Omental fat pad (tissue), 4 donors: ENCODE measurements at places on chromosomes 11 and 22. TPM values are rescaled to one million over a fixed set of nuclear protein-coding genes. Genes with fewer than 3 reads are reported as not detected.

DNA sequence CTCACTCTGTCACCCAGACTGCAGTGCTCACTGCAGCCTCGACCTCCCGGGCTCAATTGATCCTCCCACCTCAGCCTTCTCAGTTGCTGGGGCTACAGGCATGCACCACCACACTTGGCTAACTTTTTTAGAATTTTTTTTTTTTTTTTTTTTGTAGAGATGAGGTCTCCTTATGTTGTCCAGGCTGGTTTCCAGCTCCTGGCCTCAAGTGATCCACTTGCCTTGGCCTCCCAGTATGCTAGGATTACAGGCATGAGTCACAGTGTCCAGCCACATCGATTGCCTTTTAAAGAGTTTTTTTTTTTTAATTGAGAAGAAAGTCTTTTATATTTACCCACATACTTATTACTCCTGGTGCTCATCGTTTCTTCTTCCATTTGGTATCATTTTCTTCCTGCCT is 30.0 kb downstream of the PARVG start:
- DNase-seq = no peak

DNA sequence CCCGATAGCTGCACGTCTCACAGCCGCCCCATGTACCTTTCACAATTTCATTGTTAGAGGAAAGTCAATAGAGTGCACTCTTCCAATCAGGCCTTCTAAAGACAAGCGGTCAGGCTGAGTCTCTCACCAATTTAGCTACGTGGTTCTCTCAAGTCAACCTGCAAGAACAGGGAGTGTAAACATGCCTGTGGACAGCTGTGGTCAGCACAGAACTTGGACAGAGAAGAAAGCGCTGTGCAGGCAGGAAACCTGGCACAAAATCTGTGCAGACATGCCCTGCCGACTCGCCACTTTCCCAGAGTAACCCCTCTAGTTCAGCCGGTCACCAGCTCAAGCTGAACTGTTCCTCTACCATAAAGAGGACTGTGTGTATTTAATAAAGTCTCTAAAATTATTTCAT is 39.5 kb downstream of the CHKA start:
- DNase-seq = no peak

DNA sequence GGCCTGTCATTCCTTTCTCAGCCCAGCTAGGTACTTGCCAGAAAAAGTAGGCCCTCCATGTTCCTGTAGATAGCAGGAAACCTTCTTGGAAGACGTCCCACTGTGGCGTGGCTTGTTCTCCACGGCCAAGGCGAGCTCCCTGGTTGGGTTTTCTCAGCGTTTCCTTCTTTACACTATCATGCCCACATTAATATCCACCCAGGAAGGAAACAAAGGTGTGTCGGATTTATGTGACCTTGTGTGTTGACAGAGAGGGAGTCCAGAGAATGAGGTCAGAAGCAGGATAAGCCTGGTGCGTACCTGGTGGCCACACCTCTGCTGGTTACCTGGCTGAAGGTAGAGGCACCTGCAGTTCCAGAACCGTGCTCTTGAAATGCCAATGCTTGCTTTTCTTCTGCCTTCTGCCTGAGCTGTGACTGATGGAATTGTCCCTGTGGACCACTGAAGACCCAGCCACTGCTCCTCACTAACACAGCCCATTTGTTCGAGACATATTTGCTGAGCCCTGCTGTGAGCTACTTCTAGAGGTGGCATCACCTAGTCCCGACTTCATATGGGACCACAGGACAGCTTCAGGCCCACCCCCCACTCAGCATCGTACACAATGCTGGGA is 7.9 kb downstream of the ASPHD2 start:
- DNase-seq = no peak

DNA sequence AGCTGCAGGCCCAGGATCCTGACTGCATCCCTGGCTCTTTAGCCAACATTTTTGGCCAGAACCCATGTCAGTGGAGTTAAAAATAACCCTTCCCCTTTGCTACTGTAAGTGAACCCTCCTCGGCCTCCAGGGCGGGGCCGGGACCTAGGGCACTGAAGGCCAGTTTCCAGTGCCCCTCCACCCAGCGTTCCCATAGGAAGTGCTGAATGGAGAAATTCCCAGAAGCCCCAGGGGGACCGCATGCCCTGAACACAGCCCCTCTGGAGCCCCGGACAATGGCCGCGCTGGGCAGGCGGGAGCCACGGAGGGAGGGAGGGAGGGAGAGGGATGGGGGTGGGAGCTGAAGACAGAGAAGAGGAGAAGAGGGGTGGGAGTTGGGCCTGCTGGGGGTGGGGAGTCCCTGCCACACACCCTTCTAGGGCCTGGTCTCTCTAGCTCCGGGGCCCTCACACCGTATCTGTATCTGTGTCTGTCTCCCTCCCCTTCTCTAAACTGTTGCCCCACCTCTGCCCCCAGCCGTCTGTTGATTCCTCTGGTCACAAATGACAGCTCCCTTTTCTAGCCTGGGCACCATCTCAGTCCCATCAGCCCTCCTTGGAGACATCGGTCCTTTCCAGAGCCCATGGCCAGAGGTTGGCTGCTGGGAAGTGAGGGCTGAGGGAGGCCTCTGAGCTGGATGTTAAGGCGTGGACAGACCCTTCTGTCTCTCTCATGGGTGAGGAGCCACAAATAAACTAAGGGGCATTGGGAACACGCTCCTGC is 10.9 kb downstream of the PDGFB start:
- DNase-seq = no peak

NCF4 gene
- 31.6 TPM for total RNA-seq

C11orf21 gene
- 1.1 TPM for total RNA-seq
